ENCODE measurements at places on chromosomes 1 and 21.

DNA sequence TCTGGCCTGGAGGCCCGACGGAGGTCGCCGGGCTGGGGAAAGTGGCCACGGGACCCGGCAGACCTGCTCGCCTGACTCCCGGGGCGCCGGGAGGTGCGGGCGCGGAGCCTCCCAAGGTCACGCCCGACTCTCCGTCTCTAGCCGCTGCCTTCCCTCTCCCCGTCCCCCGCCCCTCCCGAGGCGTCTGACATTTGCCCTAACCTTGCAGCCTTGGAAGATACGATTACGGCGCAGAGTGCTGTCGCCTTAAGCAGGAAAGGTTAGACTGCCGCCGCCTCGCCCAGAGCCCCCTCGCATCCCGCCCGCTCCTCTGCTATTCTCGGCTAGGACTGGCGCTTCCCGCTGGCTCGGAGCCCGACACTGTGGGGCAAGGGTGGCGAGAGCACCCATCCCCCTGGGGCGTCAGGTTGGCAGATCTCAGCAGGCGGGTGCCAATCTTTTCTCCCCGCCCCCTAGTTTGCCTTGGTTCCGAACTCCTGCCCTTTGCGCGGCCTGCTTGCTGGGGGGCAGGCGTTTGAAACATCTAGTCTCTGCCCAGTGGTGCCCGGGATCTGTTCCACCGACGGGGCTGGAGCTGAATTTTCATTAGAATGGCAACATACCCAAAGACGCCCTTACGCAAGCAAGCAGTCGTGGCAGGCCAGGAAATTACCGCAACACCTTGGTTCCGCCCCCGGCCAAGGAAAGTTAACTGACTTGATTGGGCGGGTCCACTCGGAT is 835 bp downstream of the PGM1 start:
- peak; percentile 81 for DNase-seq

- no peak for DNase-seq
Measured at GRCh38 chr1:9282696-9282955, 10.1 kb upstream of the SPSB1 start.

- DNase-seq, result no peak
Measured at GRCh38 chr1:223175633-223176032, 32.6 kb upstream of the TLR5 start.

DNA sequence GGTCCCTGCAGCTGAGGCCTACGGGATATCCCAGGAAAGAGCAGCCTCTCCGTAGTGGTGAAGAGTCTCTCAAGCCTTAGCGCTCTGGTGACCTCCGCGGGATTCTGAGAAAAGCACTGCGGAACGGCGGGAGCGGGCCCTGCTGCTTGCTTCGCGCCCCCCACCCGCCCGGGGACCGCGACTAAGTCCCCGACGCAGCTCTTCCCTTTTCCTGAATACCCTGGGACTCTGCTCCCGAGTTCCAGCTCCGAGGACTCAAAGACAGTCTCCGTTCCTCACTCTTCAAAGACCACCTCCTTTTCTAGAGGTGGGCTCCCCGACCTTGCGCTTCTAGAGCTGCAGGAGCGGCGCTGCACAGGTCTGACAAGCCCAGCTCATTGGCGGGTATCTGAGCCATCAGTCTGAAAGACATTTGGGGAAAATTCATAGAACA is 3.6 kb upstream of the PRRX1 start:
- DNase-seq, result no peak

DNA sequence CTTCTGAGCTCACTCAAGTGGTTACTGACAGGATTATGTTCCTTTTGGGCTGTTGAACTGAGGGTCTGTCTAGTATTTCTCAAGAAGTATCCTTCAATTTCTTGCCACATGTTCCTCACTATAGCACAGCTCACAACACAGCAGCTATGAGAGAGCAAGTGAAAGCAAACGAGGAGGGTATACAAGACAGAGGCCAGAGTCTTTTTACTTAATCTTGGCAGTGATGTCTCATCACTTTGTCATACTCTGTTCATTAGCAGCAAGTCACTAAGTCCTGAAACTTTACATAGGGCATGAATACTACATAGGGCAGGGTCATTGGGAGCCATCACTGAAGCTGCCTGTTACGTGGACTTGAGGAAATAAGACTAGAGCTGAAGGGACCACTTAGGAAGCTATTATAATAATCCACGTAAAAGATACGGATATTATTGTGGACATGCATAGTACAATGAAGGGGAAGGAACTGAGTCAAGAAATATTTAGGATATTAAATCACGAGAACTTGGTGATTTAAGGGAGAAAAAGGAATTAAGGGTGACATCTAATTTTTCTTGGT is 63.7 kb downstream of the SLC30A7 start:
- DNase-seq, result no peak

DNA sequence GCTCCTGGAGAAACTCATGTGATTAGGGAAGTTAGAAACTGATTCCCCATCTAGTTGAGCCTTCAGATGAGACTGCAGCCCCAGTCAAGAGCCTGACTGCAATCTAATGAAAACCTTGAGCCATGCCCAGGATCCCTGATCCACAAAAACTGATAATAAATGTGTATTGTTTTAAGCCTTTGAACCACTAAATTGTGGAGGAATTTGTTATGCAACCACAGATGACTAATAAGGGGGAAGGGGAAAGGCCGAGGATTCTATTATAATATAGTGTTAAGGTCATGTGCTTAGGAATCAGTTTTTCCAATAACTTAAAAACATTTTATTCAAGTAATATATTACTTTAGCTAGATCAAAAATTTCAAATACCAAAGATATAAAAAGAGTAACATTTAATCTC is 52.8 kb upstream of the USP25 start:
- DNase-seq, result no peak

DNA sequence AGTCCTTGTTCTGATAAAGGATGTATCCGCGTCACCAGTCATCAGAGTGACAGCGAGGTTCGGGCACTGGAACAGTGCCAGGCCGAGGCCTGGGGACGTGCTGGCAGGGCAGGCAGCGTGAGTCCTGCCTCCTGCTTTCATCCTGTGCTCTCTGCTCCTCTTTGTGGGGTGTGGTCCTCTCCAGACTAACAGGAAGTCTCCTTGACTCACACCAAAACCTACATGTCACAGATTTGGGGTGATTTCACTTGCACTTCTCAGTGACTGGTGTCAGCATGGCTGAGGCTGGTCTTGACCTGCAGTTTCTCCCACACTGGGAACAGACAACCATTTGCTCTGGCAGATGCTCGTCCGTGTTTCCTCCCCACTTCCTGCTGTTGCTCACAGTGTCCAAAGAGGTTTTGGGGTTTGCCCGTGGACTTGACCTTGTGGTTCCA is 8.8 kb upstream of the NLRP3 start:
- DNase-seq, result peak; percentile 80

DNA sequence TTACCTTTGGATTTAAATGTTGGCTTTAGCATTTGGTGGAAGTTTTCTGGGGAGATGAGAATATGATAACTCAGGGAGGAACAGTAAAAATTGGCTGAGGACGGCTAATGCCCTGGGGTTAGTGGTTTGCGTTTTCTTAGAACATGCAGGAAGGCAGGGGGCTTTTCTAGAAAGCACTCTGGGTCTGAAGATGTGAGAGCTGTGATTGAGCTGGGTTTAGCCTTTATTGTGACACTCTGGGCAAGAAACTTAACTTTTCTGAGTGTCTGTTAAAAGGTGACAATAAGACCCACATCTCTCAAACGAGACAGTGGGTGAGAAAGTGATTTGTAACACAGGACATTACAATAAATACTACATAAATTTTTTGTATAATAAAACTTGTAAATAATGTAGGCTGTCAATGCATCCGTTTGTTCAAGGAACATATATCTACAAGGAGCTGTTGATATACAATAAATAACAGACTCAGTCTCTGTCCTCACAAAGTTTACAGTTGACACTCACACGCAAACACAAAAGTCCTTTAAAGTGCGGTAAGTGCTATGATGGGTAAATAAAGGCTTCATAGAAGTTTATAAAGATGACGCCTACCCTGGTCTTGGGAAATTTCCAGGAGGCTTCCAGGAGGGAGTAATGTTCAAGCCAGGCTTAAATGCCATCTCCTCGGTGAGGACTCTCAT is 49.5 kb upstream of the MRPS6 start:
- DNase-seq, result no peak

GRCh38 chr1:168825820-168826219 is 96.8 kb upstream of the DPT start:
- DNase-seq, result no peak

GRCh38 chr1:227357927-227358302 is 39.6 kb upstream of the CDC42BPA start:
- no peak for DNase-seq

- no peak for DNase-seq
Measured at GRCh38 chr1:232263452-232263851, 366.5 kb downstream of the SIPA1L2 start.

- no peak for DNase-seq
Measured at GRCh38 chr21:43741423-43742096, 22.6 kb downstream of the PDXK start.

GRCh38 chr1:186849271-186849671 is 20.5 kb downstream of the PLA2G4A start:
- no peak for DNase-seq

DNA sequence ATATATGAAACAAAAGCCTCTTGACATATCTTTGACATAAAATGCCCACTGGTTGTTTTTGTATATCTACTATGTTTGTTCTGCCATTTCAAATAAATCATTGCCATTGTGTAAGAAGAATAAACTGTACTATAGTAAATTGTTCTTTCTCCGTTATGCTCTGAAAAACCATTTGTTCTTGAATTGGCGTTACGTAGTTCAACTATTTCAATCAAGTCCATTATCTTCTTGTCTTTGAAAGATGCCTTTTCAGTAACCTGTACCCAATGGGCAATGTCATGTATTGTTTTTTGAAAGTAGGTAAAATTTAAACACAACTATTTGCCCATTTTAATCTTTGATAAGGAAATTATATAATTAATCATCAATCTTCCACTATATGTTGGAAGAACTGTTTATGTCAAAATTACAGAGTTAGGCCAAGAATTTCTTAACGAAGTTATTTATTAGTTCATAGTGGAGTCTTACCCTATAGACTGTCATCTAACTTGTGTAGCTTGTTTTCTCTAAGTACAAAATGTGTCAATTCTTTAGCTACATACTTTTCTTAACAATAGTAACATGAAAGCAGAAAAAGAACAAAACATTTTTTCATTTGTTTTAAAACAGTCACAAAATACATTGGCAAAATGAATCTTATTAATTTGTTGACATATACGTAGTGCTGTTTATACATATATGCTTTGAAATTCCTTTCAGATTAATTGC is 294.8 kb downstream of the PTPRC start:
- DNase-seq, result no peak

DNA sequence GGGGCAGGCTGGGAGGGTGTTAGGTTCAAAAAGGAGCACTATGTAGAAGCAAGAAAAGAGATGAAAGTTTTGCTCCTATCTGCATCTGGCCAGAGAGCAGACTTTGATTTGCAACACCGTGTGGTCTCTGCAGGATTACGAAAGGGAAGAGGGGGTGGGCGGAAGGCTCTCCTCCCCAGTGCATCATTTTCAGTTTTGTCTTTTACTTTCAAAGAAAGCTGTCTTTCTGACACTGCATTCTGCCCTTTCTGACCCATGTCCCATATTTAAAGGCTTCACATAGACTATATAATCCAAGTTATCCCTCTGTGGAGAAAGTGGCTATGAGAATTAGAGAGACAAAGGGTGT is 126.5 kb downstream of the RHOU start:
- peak; percentile 53 for DNase-seq

GRCh38 chr21:44908908-44909307 is 11.8 kb downstream of the ITGB2 start:
- no peak for DNase-seq

DNA sequence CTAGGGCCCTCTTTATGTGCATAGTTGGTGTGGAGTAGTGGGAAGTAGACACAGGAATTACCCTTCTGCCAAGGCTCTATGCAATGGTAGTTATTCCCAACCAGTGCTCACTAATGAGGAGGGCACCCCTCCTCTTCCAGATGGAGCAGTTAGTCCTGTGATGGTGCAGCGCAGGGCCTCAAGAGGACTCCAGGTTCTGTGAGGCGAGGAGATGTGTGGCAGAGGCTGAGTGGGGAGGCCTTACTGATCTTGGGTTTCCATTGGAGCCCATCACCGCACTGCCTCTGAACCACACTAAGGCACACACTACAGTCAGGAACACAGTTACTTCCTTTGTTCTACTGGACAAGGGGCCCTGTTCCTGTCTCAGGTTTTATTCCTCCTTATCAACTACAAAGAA is 122.5 kb upstream of the POU3F1 start:
- DNase-seq, result no peak

GRCh38 chr1:95369985-95370690 is 136.1 kb downstream of the RWDD3 start:
- no peak for DNase-seq

DNA sequence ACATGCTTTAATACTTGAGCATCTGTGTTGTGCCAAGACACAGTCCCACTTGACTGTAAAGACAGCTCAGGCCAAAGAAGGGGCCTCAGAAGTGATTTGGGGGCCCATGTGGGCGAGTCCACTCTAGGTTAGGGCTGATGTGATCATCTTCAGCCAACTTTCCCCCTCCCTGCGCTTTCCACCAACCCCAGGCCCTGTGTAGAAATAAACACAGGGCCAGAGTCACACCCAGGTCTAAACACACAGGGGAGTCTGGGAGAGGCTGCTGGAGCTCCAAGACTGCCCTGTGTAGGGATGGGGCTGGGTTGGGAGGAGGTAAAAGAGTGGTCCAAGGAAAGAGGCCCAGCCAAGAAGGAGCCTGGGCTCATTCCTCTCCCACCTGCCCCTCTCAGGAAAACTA is 2.5 kb upstream of the WNT2B start:
- no peak for DNase-seq

GRCh38 chr1:36533897-36534296 is 51.2 kb upstream of the CSF3R start:
- no peak for DNase-seq

GRCh38 chr1:42037161-42037560 is 116.0 kb upstream of the GUCA2B start:
- no peak for DNase-seq

DNA sequence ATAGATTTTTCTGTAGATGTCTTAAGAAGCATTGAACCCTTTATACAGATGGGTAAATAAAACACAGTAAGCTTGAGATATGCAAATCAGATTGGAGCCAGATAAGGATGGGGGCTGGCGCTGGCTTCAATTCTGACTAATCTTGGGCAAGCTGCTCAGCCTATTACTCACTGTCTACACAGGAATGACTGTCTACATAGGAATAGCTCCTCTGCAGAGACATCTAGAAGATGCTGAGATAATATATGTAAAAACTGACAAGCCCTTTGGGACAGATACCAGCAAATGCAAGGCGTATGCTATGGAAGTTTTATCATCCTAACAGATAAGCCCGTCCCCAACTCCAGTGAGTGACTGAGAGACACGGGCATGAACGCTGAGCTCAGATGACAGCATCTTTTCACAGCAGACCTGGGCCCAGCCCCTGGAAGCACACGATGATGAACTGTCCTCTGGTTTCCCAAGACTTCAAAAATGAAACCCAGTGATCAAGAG is 1.7 kb downstream of the CLDN14 start:
- peak; percentile 77 for DNase-seq

GRCh38 chr1:3504822-3505153 is 50.3 kb downstream of the ARHGEF16 start:
- no peak for DNase-seq

- no peak for DNase-seq
Measured at GRCh38 chr1:86596224-86596623, 49.3 kb downstream of the CLCA4 start.

Measured in activated CD4-positive, alpha-beta T cell treated with anti-CD3 and anti-CD28 coated beads, Interleukin-2, Interleukin-4, amounts not matched to agents 100 ng/mL and 50 ng/mL, durations not matched to agents 16 hours and 8 hours (primary cell).